HCT116 (cell line): ENCODE measurements at places on chromosomes 2 and 18.

DNA sequence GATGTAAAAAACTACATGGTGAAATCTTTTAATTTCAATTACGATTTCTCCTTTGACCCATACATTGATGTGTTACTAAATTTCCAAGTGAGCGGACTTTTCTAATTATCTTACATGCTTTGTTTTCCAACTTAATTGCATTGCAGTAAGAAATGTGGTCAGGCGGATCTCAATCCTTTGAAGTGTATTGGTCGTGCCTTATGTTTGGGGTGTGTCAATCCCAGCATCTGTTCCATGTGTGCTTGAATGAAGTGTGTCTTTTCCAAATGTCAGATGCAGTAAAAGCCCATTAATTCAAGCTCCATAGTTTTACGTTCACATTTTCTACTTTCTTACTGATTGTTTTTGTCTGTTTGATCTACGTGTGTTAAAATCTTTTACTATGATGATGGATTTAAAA lies 113.1 kb downstream of the UXS1 start:
- DNase-seq: no peak

DNA sequence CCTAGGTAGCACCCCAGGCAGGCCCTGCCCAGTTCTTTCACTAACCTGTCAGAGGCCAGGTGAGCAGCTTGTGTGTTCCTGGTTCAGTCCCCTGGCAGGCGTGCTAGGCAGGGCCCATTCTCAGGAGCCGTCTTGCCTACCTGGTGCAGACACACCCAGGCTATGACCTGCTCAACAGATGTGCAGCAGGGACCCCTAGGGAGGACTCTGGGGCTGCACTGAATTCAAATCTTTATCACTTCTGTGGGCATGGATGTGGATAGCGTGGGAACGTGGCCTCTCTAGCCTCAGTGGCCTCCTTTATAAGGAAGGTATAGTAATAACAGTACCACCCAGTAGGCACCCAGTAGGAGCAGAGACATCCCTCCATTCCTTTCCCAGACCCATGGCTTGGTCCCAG lies 48.4 kb downstream of the PLEKHB2 start:
- no peak for DNase-seq

- no peak for DNase-seq
These were observed 217.0 kb downstream of the FIGN start for GRCh38 chr2:163518762-163519161.

DNA sequence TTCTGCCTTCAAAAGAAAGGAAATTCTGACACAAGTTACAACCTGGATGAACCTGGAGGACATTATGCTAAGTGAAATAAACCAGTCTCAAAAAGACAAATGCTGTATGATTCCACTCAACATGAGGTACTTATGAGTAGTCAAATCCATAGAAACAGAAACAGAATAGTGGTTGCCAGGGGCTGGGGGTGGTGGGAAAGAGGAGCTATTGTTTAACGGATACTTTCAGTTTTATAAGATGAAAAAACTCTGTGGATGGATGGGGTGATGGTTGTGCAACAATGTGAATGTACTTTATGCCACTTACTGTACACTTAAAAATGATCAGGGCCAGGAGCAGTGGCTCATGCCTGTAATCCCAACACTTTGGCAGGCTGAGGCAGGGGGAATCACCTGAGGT lies 15.4 kb downstream of the SLC35F5 start:
- no peak for DNase-seq

GRCh38 chr2:7837237-7837760 lies 844.6 kb upstream of the ID2 start:
- no peak for DNase-seq

DNA sequence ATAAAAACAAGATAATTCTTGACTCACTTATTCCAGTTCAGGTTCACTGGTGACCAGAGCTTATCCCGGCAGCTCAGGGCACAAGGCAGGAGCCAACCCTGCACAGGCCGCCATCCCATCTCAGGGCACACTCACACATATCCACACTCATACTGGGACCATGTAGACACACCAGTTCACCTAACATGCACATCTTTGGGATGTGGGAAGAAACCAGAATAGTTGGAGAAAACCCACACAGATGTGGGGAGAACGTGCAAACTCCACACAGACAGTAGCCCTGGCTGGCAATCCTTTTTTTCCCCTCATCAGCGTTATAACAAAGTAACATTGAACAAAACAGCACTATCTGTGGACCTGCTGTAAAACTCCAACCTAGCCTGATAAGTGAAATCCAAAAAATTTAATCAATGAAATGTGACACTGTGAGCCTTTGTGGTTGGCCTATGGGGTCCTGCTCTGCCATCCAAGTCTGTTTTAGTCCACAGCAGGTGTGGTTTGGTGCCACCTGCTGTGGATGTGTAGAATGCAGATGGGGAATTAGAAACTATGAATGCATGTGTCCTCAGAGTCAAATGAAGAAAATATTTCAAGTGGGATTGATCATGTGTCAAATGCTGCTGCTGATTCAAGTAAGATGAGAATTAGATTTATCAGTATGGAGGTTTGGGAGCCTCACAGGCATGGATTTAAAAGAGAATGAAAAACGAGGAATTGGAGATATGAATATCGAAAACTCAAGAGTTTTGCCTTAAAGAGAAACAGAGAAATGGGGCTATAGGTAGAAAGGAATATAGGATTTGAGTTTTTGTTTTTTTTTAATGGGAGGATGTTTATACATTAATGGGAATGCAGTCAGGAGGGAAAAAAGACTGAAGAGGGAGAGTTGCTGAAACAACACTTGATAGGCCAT lies 47.0 kb downstream of the UGP2 start:
- peak; percentile 29 for DNase-seq

DNA sequence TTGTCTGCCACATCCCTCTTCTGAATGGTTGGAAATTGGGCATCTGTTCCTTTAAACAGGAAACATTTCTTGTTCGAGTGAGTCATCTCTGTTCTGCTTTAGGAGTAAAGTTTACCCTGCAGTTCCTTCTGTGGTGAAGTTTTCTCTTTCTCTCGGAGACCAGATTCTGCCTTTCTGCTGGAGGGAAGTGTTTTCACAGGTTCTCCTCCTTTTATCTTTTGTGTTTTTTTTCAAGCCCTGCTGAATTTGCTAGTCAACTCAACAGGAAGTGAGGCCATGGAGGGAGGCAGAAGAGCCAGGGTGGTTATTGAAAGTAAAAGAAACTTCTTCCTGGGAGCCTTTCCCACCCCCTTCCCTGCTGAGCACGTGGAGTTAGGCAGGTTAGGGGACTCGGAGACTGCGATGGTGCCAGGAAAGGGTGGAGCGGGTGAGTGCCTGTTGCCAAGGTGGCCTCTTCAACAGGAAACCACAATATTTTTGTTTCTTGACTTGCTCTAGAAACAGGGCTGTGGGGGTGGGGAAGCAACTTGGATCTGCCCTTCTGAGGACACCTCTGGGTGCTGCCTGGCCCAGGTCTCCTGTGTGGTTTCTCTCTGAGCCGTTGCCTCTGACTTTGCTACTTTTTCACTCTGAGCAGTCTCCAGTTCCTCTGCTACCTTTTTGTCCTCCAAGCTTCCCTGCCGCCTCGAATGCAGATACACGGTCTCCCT lies 2.2 kb upstream of the CASP8 start:
- DNase-seq: peak; percentile 68

DNA sequence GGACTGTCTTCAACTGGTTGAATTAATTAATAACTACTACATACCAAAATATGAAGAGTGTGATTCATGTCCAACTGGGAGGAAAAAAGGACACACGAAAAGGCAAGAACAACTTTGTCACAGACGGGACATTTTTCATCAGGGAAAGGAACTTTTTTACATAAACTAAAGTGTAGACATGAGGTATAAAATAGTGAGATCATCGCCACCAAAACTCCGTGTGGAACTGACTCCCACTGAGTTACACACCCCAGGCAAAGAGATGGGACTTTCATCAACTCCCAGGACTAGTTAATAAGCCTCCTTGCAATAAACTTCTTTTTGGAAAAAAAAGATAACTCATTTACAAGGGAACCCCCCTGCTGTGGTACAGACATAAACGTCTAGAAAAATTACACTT lies 12.9 kb upstream of the NMI start:
- DNase-seq: no peak
